Neural progenitor cell (in vitro differentiated cells): ENCODE measurements at places on chromosomes 5 and 9.
A peak's percentile ranks its signal among the peaks of the same experiment; 100 is the strongest.

- no peaks in the 10 kb centered on the region for H3K27me3 ChIP-seq
- no peak overlapping the region for H3K27ac ChIP-seq
- no peaks in the 10 kb centered on the region for H3K36me3 ChIP-seq
- DNase-seq: no peak
- no peak overlapping the region for H3K4me3 ChIP-seq
Observed at GRCh38 chr5:169832304-169832703, 148.0 kb downstream of the INSYN2B start.

GRCh38 chr9:101270302-101270701 is 114.5 kb downstream of the BAAT start:
- peaks cover 16% of the 10 kb centered on the region for H3K4me1 ChIP-seq
- no peak overlapping the region for H3K4me3 ChIP-seq
- no peak for DNase-seq
- H3K27ac ChIP-seq: no peak overlapping the region

- no peaks in the 10 kb centered on the region for H3K27me3 ChIP-seq
- no peak overlapping the region for H3K27ac ChIP-seq
- no peaks in the 10 kb centered on the region for H3K36me3 ChIP-seq
- H3K4me3 ChIP-seq: no peak overlapping the region
- no peaks in the 10 kb centered on the region for H3K4me1 ChIP-seq
Observed at GRCh38 chr9:2874001-2874750, 30.3 kb upstream of the PUM3 start.

DNA sequence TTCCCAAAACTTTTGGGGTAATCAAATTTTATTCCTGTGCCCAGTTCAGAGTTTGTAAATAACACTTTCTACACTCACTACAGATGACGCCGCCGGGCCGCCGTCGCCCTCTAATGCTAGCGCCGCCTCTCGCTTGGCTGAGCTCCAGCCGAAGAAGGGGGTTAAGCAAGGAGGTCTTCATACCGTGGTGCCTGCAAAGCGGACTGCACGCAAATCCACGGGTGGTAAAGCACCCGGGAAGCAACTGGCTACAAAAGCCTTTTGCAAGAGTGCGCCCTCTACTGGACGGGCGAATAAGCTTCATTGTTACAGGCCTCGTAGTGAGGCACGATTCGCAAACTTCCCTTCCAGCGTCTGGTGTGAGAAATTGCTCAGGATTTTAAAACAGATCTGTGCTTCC is 280.4 kb downstream of the MEF2C start:
- peak; percentile 13 for DNase-seq
- H3K27ac ChIP-seq: no peak overlapping the region
- H3K27me3 ChIP-seq: no peaks in the 10 kb centered on the region
- no peak overlapping the region for H3K4me3 ChIP-seq
- H3K4me1 ChIP-seq: no peaks in the 10 kb centered on the region
- no peaks in the 10 kb centered on the region for H3K36me3 ChIP-seq

DNA sequence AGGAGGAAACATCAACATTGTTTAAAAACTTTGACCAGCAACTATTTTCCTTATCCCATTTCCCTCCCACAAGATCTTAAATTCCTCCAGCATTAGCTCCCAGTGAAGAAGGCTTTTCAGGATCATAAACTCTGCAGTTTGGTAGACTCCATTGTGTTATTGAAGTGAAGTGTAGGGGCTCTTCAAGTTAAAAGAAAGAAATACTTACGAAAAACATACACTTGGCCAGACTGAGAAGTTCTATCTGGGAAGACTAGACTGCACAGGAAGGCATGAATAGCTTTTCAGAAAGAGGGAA is 22.3 kb downstream of the LIFR start:
- DNase-seq: no peak
- peaks cover 5% of the 10 kb centered on the region for H3K4me1 ChIP-seq
- no peaks in the 10 kb centered on the region for H3K36me3 ChIP-seq
- no peaks in the 10 kb centered on the region for H3K27me3 ChIP-seq
- no peak overlapping the region for H3K27ac ChIP-seq

GRCh38 chr9:27851858-27852257 is 278.6 kb upstream of the C9orf72 start:
- no peaks in the 10 kb centered on the region for H3K27me3 ChIP-seq
- H3K4me1 ChIP-seq: peaks cover under 1% of the 10 kb centered on the region
- H3K36me3 ChIP-seq: no peaks in the 10 kb centered on the region
- no peak for DNase-seq

GRCh38 chr9:76651119-76651705 is 113.0 kb upstream of the PCA3 start:
- H3K36me3 ChIP-seq: no peaks in the 10 kb centered on the region
- no peak for DNase-seq
- no peaks in the 10 kb centered on the region for H3K27me3 ChIP-seq
- no peak overlapping the region for H3K27ac ChIP-seq
- H3K4me1 ChIP-seq: peaks cover 13% of the 10 kb centered on the region
- H3K4me3 ChIP-seq: no peak overlapping the region

DNA sequence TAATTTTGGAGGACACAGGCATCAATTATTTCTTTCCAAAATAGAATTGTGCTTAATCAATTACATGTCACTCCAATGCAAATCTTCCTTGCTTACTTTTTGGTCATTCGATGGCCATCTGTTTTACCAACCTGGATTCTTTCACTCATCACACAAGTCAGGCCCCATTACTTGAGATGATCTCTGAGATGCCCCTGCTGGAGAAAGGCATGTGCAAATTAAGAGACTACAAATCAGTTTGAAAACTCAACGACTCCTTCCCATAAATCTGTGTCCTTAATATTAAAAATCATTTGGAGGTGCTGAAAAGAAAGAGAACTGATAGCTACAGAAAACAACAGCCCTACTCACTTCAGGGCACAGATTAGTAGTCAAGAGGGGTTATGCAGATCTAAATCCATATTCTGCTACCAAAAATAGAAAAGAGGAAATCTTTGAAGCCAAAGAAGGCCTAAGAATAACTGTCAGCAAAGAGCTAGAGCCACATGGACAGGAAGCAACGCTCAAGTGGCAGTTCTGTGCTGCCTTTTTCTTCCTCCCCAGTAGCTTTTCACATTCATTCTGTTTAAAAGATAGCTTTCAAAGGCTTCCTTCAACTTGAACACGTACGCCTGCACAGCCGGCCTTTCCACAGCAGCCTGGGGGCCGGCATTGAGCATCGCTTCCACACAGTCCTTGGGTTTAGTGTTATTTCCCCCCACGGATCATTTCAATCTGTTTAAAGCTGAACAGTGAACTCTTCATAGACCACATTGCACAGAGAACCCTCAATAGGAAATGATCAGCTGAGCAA is 79.3 kb upstream of the MAP3K1 start:
- H3K4me3 ChIP-seq: no peak overlapping the region
- DNase-seq: no peak
- no peaks in the 10 kb centered on the region for H3K27me3 ChIP-seq

GRCh38 chr5:173472164-173472563 is 143.9 kb upstream of the STC2 start:
- no peak overlapping the region for H3K27ac ChIP-seq
- no peaks in the 10 kb centered on the region for H3K4me1 ChIP-seq
- H3K4me3 ChIP-seq: no peak overlapping the region
- DNase-seq: no peak

- no peak overlapping the region for H3K27ac ChIP-seq
- H3K36me3 ChIP-seq: no peaks in the 10 kb centered on the region
- H3K4me3 ChIP-seq: no peak overlapping the region
- H3K27me3 ChIP-seq: no peaks in the 10 kb centered on the region
Observed at GRCh38 chr5:96649681-96650540, 12.3 kb upstream of the CAST start.

DNA sequence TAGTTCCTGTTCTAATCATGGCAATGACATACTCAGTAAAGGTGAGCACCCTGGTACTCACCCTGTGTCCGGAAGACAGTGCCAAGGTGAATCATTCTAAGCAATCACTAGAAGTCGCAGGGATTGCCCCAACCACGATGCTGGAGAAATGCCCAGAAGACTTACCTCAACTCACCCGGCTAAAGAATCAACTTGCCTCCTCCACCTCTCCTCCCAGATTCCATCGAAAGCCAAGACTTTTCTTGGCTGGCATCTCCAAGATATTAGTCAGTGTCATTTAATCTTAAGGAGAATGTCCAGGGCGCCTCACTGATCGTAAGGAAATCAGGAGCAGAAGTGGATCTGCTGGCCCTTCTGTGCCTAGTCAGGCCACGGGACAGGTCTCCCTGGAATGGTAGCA is 204.9 kb downstream of the ERCC6L2 start:
- no peaks in the 10 kb centered on the region for H3K27me3 ChIP-seq
- no peak for DNase-seq
- H3K4me3 ChIP-seq: no peak overlapping the region
- no peaks in the 10 kb centered on the region for H3K36me3 ChIP-seq
- no peak overlapping the region for H3K27ac ChIP-seq

- H3K27me3 ChIP-seq: peaks cover 52% of the 10 kb centered on the region
- H3K4me3 ChIP-seq: no peak overlapping the region
- no peaks in the 10 kb centered on the region for H3K4me1 ChIP-seq
- no peak overlapping the region for H3K27ac ChIP-seq
- DNase-seq: no peak
- H3K36me3 ChIP-seq: no peaks in the 10 kb centered on the region
Observed at GRCh38 chr5:148823871-148824270, 2.5 kb upstream of the ADRB2 start.

- no peaks in the 10 kb centered on the region for H3K36me3 ChIP-seq
- DNase-seq: no peak
- H3K27me3 ChIP-seq: no peaks in the 10 kb centered on the region
- H3K27ac ChIP-seq: no peak overlapping the region
- no peak overlapping the region for H3K4me3 ChIP-seq
Observed at GRCh38 chr5:93461756-93462155, 119.3 kb downstream of the NR2F1-AS1 start.

GRCh38 chr5:1948663-1949191 is 66.0 kb upstream of the IRX4 start:
- H3K36me3 ChIP-seq: no peaks in the 10 kb centered on the region
- no peak for DNase-seq
- peaks cover 30% of the 10 kb centered on the region for H3K27me3 ChIP-seq
- H3K4me1 ChIP-seq: peaks cover 18% of the 10 kb centered on the region
- H3K4me3 ChIP-seq: no peak overlapping the region
- no peak overlapping the region for H3K27ac ChIP-seq

GRCh38 chr5:135153259-135153658 is 119.2 kb upstream of the PITX1 start:
- no peak overlapping the region for H3K27ac ChIP-seq
- H3K4me1 ChIP-seq: peaks cover 25% of the 10 kb centered on the region
- DNase-seq: no peak
- H3K27me3 ChIP-seq: peaks cover 10% of the 10 kb centered on the region
- no peak overlapping the region for H3K4me3 ChIP-seq

GRCh38 chr5:2563046-2563445 is 188.4 kb downstream of the IRX2 start:
- H3K27ac ChIP-seq: no peak overlapping the region
- H3K27me3 ChIP-seq: no peaks in the 10 kb centered on the region
- H3K36me3 ChIP-seq: no peaks in the 10 kb centered on the region
- no peak overlapping the region for H3K4me3 ChIP-seq
- no peak for DNase-seq

DNA sequence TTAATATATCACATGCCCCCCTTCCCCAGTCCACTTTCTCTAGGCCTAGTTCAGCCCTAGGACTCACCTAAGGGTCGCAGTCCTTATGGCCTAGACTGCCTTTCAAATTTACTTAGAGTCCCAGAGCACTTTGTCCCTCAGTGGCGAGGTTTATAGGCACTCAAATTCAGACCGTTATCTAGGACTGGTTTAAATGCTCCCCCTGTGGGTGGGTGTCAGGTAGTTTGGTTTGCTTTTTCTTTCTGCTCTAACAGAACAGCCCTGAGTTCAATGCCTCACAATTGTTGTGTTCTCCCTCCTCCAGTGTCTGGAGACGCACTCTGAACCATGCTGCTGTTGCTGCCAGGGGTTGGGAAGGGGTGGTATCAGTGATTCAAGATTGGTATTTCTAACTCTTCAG is 317.1 kb downstream of the MAT2B start:
- DNase-seq: peak; percentile 9
- no peak overlapping the region for H3K27ac ChIP-seq
- no peak overlapping the region for H3K4me3 ChIP-seq
- H3K4me1 ChIP-seq: no peaks in the 10 kb centered on the region

GRCh38 chr9:106916466-106917235 is 53.7 kb downstream of the ZNF462 start:
- no peak overlapping the region for H3K4me3 ChIP-seq
- H3K27me3 ChIP-seq: no peaks in the 10 kb centered on the region
- DNase-seq: no peak

DNA sequence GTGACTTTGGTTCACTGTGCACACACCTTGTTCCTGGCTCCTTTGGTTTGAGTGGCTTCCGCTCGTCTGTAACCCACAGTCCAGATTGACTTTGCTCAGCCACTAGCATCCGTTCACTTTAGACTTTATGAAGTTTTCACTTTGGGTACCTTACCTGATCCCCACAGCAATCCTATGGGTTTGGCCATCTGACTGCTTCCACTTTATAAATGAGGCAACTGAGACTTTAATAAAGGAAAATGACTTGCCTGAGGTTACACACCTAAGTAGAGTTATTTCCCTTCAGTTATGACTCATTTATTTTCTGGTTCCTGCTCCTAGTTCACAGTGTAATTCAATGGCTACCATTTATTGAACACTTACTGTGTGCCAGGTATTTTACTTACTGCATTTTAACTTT is 94.2 kb upstream of the SAP30L start:
- no peak overlapping the region for H3K4me3 ChIP-seq
- peaks cover 16% of the 10 kb centered on the region for H3K4me1 ChIP-seq
- H3K36me3 ChIP-seq: no peaks in the 10 kb centered on the region
- H3K27me3 ChIP-seq: no peaks in the 10 kb centered on the region
- DNase-seq: no peak

GRCh38 chr9:69865986-69866385 is 45.4 kb downstream of the CFAP95 start:
- H3K4me1 ChIP-seq: no peaks in the 10 kb centered on the region
- H3K27ac ChIP-seq: no peak overlapping the region
- H3K4me3 ChIP-seq: no peak overlapping the region
- H3K36me3 ChIP-seq: no peaks in the 10 kb centered on the region
- H3K27me3 ChIP-seq: no peaks in the 10 kb centered on the region

GRCh38 chr5:56569566-56569965 is 245.8 kb upstream of the MAP3K1 start:
- no peaks in the 10 kb centered on the region for H3K27me3 ChIP-seq
- no peak overlapping the region for H3K4me3 ChIP-seq
- H3K4me1 ChIP-seq: no peaks in the 10 kb centered on the region
- no peak overlapping the region for H3K27ac ChIP-seq

- H3K27me3 ChIP-seq: no peaks in the 10 kb centered on the region
- no peak for DNase-seq
- no peaks in the 10 kb centered on the region for H3K4me1 ChIP-seq
- H3K36me3 ChIP-seq: no peaks in the 10 kb centered on the region
- H3K27ac ChIP-seq: no peak overlapping the region
- no peak overlapping the region for H3K4me3 ChIP-seq
Observed at GRCh38 chr9:112694706-112695555, 23.0 kb downstream of the INIP start.

- H3K27me3 ChIP-seq: no peaks in the 10 kb centered on the region
- H3K27ac ChIP-seq: no peak overlapping the region
- H3K4me1 ChIP-seq: no peaks in the 10 kb centered on the region
Observed at GRCh38 chr5:39191216-39191615, 28.1 kb downstream of the FYB1 start.
